IMR-90 (cell line): ENCODE measurements at places on chromosomes 3 and 15. TPM values are rescaled to one million over a fixed set of nuclear protein-coding genes. Genes with fewer than 3 reads are reported as not detected.
A peak's percentile ranks its signal among the peaks of the same experiment; 100 is the strongest.

GRCh38 chr3:175475765-175476164, 616.6 kb downstream of the NAALADL2 start:
- H3K36me3 ChIP-seq, result no peaks in the 10 kb centered on the region
- no peaks in the 10 kb centered on the region for H3K4me1 ChIP-seq
- H3K27ac ChIP-seq, result no peak overlapping the region
- no peak for DNase-seq
- H3K4me3 ChIP-seq, result no peak overlapping the region

- DNase-seq, result no peak
- peaks cover 2% of the 10 kb centered on the region; the same call in 1 of the 2 replicates for H3K4me1 ChIP-seq
- no peaks in the 10 kb centered on the region for H3K27me3 ChIP-seq
Measured at GRCh38 chr3:136211547-136211946, 15.4 kb upstream of the MSL2 start.

DNA sequence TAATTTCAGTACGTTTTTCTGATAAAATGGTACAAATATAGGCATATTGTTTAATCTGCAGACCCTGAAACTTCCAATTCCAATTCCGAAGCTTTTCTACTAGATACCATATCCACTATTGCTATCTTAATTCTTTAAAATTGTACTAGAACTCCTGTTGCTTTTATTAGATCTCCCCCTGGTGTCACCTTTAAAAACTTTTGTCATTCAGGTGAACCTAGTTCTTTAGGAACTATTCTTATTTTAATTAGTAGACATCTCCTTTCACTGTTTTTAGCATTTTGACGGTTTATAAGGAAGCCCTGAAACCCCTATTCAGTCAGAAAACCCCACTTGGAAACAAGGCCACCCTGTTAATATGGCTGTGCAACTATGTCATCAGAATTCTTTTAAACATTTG, 22.3 kb downstream of the C2CD4B start:
- H3K4me1 ChIP-seq, result no peaks in the 10 kb centered on the region
- H3K36me3 ChIP-seq, result no peaks in the 10 kb centered on the region
- H3K27ac ChIP-seq, result no peak overlapping the region
- H3K27me3 ChIP-seq, result peaks cover 7% of the 10 kb centered on the region
- no peak for DNase-seq

Gene FOXL2
- 0.07 TPM in 2 replicates for polyA plus RNA-seq

GRCh38 chr15:36970522-36970921, 129.8 kb downstream of the MEIS2 start:
- H3K4me3 ChIP-seq, result no peak overlapping the region
- peaks cover 4% of the 10 kb centered on the region; the same call in 1 of the 2 replicates for H3K4me1 ChIP-seq
- H3K27me3 ChIP-seq, result no peaks in the 10 kb centered on the region
- peaks cover 3% of the 10 kb centered on the region for H3K36me3 ChIP-seq
- no peak overlapping the region for H3K27ac ChIP-seq

GRCh38 chr3:161549261-161549660, 52.7 kb downstream of the OTOL1 start:
- no peak overlapping the region for H3K27ac ChIP-seq
- no peaks in the 10 kb centered on the region for H3K4me1 ChIP-seq
- no peaks in the 10 kb centered on the region for H3K27me3 ChIP-seq
- no peak for DNase-seq

GRCh38 chr3:135792174-135792573, 173.4 kb upstream of the PPP2R3A start:
- H3K4me3 ChIP-seq, result no peak overlapping the region
- H3K27ac ChIP-seq, result no peak overlapping the region
- H3K36me3 ChIP-seq, result no peaks in the 10 kb centered on the region

DNA sequence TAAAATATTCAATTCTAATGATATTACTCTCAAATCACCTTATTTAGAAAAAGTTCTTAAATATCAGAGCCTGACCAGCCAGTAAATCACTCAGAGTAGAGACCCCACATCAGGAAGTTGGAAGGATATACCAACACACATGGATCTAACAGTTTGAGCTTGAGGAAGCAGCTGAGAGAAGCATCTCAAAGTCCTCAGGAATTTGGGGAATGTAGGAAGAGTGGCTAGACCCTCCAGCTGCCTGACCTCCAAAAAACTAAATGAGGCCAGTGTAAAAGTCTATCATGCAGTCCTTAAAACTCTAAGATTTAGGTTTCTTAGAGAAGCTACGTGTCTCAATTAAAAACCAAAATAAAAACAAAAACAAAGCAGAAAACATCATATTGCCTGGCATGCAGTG, 55.4 kb downstream of the SETD2 start:
- H3K27me3 ChIP-seq, result no peaks in the 10 kb centered on the region
- H3K36me3 ChIP-seq, result peaks cover 20% of the 10 kb centered on the region
- no peak overlapping the region for H3K27ac ChIP-seq
- peaks cover 14% of the 10 kb centered on the region for H3K4me1 ChIP-seq
- no peak overlapping the region for H3K4me3 ChIP-seq
- peak; percentile 20 for DNase-seq

Gene BFSP2
- polyA plus RNA-seq, result not detected in 2 replicates

DNA sequence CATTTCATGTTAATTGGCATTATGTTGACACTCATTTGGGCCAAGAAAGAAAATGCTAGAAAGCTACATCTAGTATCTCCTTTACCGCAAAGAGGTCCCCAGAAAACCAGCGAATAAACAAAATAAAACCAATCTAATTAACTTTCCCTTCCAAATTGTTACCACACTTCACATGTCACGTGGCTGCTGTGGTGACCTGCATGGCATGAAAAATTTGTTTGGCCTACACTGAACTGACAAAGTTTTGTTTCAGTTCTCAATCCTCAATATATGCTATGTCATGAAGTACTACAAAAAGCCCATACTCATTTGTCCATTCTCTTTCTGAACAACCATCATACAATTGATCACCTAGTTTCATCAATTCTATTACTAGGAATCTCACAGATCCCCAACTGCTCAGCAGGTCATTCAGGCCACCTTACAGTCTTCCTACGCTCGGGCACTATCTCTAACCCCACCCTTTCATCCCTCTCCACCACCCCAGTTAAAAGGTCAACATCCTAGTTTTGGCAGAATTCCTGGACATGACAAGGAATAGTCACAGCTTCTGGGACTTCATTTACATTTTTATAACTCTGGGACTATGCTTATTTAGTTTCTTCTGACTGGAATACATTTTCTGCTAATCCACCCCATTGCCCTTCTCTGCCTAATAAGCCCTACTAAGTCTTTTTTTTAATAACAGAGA, 480.4 kb downstream of the IGSF11 start:
- H3K4me1 ChIP-seq, result no peaks in the 10 kb centered on the region
- H3K27ac ChIP-seq, result no peak overlapping the region
- no peaks in the 10 kb centered on the region for H3K36me3 ChIP-seq

DNA sequence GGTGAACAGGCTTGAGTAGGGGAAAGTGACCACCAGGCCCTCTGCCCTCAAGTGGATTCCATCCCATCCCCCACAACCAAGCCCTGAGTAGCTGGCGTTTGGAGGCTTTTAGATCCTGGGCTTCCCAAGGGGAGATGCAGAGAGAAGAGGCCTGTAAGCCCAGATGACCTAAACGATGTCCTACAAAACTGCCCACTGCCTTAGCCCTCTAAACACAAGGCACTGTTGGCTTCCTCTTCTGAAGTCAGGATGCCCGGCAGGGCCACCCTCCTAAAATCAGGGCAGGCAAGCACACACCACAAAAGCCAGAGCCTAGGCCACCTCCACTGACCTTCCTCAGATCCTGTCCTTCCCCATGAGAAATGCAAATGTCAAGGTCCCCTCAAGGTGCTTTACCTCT, 68.6 kb downstream of the ADCY5 start:
- no peak overlapping the region for H3K27ac ChIP-seq
- no peaks in the 10 kb centered on the region for H3K36me3 ChIP-seq
- no peak for DNase-seq
- H3K27me3 ChIP-seq, result peaks cover 45% of the 10 kb centered on the region

DNA sequence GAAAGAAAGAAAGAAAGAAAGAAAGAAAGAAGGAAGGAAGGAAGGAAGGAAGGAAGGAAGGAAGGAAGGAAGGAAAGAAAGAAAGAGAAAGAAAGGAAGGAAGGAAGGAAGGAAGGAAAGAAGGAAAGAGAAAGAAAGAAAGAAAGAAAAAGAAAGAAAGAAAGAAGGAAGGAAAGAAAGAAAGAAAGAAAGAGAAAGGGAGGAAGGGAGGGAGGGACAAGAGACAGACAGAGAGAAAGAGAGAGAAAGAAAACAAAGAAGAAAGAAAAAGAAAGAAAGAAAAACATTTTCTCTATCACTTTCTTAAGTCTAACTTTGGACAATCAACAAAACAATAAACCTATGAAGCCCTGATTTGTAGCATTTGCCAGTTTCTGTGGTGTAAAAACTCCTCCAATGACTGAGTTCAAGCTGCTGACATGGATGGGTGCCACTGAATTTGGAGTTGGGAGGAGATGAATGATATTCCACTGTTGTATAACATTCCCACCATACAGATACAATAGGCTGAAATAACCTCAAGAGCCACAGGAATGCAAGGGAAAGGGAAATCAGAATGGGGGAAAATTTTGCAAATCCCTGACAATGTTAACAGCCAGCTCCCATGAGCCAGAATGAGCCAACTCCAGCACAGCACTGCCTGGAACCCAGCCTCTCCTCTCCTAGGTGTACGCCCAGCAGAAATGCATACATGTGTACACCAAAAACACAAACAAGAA, 15.0 kb upstream of the RTP3 start:
- DNase-seq, result peak; percentile 62
- H3K4me1 ChIP-seq, result peaks cover 4% of the 10 kb centered on the region; the same call in 1 of the 2 replicates
- H3K27ac ChIP-seq, result no peak overlapping the region
- peaks cover 4% of the 10 kb centered on the region for H3K27me3 ChIP-seq
- H3K36me3 ChIP-seq, result no peaks in the 10 kb centered on the region

- no peaks in the 10 kb centered on the region for H3K36me3 ChIP-seq
- no peaks in the 10 kb centered on the region for H3K4me1 ChIP-seq
- DNase-seq, result no peak
- no peak overlapping the region for H3K27ac ChIP-seq
Measured at GRCh38 chr3:48727511-48727910, 10.5 kb upstream of the IP6K2 start.

Gene TGFBR2
- polyA plus RNA-seq, result 58.1 and 63.7 TPM in 2 replicates

DNA sequence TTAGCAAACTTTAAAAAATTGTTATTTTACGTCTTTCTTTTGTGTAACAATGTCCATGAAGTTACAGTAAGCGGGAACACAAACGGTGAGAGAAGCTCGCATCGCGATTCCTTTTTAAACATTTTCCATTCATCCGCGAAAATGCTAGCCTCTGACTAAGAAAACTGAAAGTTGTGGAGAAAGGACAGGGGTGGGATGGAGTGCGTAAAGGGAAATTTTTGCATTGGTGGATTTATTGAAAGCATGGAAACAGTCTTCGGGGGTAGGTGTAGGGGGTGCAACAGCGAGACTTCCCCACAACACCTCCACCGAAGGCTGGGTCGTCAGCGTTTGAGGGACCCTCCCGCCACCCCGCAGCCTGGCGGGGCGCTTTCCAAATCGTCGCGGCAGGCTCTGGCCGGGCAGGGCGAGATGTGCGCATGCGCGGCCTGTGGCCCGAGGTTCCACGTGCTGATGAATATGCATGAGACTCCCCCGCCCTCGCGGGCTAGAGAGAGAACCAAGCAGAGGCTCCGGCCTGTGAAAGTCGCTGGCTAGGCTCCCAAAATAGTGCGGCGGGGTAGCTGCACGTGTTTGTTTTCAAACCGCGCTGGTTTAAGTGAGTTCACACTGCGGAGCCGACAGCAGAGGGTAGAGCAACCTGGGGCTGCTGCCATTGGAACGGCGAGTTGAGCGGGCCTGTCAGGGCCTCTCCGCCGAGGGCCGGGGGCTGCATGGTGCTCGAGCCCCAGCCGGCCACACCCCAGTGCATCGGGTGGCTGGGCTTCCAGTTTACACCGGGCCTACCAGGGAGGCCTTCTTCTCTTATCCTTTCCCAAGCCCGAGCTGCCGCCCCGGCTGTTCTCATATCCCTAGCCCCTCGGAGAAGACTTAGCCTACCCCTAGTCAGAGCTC, 9.9 kb downstream of the ZIC1 start:
- no peak overlapping the region for H3K27ac ChIP-seq
- DNase-seq, result peak; percentile 15
- peak overlapping the region; percentile 23 for H3K4me3 ChIP-seq

Gene ZDHHC3
- polyA plus RNA-seq, result 58.0 and 59.6 TPM in 2 replicates

Gene AZI2
- 46.2 and 52.5 TPM in 2 replicates for polyA plus RNA-seq

Gene VWA5B2
- polyA plus RNA-seq, result not detected in 2 replicates

GRCh38 chr3:175620093-175620492, 761.0 kb downstream of the NAALADL2 start:
- no peaks in the 10 kb centered on the region for H3K36me3 ChIP-seq
- H3K27ac ChIP-seq, result no peak overlapping the region
- no peaks in the 10 kb centered on the region for H3K27me3 ChIP-seq
- no peak overlapping the region for H3K4me3 ChIP-seq
- DNase-seq, result no peak

Gene SMCO1
- polyA plus RNA-seq, result not detected in 2 replicates

Gene DNAJC19
- polyA plus RNA-seq, result 37.5 and 39.4 TPM in 2 replicates

DNA sequence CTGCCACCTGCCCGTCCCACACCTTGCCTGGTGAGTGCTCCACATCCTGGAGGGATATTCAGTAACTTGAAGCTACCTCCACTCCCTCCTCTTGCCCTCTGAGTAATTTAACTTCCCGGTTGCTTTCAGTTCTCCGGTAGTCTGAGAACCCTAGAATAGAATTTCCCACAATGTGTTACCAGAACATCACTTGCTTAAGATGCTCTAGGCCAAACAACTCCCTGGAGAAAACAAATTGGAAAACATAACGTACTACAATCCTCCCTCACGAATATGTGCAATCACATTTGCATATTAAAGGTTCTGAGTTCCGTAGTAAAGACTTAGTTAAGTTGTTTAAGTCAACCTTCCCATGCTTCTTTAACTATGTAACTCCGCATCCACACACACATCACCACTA, 44.8 kb downstream of the SLCO2A1 start:
- H3K4me1 ChIP-seq, result no peaks in the 10 kb centered on the region
- no peak overlapping the region for H3K4me3 ChIP-seq
- no peak overlapping the region for H3K27ac ChIP-seq
- H3K27me3 ChIP-seq, result no peaks in the 10 kb centered on the region; the same call in 1 of the 2 replicates

Gene TM2D3
- polyA plus RNA-seq, result 34.5 and 35.5 TPM in 2 replicates
